CD4-positive, alpha-beta T cell treated with Interleukin-6 at 100 ng/mL for 8 hours (primary cell): ENCODE measurements at places on chromosomes 1 and 21.

GRCh38 chr21:40540216-40540615 lies 306.7 kb downstream of the DSCAM start:
- no peak for DNase-seq

DNA sequence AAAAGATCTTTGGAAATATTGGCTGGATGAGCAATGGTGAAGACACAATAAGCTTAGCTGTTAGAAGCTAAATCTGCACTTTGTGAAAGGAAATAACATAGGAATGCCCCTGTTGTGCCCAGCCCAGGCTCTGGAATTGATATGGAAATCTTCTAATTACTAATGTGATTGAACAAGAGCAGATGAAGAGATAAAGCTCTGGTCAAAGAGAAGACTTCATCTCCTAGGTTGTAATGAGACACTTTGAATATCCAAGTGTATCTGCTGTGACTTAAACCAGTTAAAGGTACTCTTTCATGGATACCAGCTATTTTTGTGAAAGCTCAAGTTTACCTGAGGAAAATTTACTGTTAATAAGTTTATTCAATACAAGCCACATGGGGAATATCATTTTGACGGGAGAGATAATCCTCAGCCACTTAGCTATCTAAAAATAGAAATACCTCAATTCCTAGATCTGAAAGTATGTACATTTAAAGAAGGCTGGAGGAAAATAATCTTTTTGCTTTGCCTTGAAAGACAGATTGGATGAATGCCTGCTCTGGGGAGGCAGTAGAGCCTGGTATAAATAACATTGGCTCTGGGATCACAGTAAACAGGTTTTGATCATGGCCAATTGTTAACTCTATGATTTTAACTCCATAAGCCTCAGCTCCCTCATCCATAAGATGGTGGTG lies 494.0 kb upstream of the B3GALT2 start:
- no peak for DNase-seq

DNA sequence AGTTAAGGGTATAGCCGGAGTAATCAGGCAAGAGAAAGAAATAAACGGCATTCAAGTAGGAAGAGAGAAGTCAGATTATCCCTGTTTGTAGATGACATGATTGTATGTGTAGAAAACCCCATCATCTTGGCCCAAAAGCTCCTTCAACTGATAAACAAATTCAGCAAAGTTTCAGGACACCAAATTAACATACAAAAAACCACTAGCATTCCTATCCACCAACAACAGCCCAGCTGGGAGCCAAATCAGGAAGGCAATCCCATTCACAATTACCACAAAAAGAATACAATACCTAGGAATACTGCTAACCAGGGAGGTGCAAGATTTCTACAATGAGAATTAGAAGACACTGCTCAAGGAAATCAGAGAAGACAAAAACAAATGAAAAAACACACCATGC lies 45.3 kb downstream of the MAST2 start:
- no peak for DNase-seq

- no peak for DNase-seq
These were observed 223.5 kb downstream of the RHOU start for GRCh38 chr1:228958741-228959140.

GRCh38 chr1:223102797-223103533 lies 40.1 kb downstream of the TLR5 start:
- DNase-seq, result no peak

- no peak for DNase-seq
These were observed 31.7 kb downstream of the ERICH3 start for GRCh38 chr1:74641876-74642275.

GRCh38 chr1:12511516-12512468 lies 106.2 kb downstream of the DHRS3 start:
- no peak for DNase-seq

GRCh38 chr1:245148069-245148468 lies 6.7 kb upstream of the KIF26B start:
- DNase-seq, result no peak

DNA sequence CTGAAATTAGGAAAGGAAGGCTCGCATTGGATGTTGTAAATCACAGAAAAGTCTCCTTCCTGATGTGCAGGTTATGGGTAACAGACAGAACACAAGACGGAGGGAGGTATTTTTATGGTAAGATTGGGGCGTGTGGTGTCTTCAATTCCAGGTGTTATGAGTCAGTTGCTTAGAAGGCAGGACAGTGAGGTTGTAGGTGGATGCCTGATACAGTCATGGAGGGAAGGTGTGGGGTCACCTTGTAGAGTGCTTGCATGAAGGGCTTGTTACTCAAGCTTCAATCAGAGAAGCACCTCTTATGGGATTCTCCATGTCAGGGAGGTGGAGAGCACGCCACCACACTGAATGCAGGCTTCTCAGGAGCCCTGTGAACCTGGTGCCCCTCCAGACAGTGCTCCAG lies 63.1 kb downstream of the C1orf21 start:
- DNase-seq, result no peak

DNA sequence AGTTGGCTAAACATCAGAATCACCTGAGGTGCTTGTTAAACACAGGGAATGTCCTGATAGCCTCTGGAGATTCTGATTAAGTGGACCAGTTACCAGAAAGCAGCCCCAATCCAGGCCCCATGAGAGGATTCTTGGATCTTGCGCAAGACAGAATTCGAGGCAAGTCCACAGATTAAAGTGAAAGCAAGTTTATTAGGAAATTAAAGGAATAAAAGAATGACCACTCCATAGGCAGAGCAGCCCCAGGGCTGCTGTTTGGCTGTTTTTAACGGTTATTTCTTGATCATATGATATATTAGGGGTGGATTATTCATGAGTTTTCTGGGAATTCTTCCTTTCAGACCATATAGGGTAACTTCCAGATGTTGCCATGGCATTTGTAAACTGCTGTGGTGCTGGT lies 176.2 kb downstream of the ROR1 start:
- no peak for DNase-seq

- no peak for DNase-seq
These were observed 16.5 kb upstream of the PIGM start for GRCh38 chr1:160048335-160048734.

DNA sequence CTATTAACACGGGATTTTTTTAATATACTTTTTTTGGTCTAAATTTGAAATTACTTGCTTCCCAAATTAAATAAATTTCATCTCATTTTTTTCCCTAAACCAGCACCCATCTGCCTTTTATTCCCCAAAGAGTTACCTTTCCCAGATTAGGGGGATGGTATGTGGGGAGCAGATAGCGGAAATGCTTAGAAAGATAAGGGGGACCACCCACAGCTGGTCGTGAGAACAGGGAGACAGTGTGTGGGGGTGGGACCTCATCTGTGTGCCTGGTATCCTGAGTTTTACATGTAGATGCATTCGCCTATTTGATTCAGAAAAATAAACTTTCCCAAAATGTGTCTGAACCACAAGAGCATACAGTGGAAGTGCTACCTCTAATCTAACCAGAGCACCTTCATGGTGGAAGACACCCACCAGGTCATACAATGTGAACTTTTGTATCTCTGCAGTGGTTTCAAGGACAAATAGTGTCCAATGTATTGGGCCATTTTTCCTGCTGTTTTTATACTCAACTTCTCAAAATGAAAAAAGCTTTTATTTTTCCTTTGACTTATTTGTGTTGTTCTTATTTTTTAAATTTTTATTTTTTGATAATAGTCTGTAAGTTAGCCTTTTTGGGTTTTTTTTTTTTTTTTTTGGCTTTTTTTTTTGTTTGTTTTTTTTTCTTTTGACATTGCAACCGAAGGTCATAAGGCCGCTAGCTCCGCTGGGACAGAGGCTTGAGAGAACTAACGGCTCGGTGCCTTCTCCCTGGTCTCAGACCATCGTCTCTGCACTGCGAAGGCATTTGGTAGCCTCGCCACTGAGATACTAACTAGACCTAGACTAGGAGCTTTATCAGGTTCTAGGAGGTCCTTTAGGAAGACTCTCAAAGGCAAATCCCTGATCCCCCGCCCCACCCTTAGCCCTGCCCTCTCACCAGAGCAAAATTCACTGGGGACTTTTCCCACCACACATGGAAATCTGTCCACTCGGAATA lies 263.2 kb downstream of the TM2D1 start:
- DNase-seq, result no peak

- DNase-seq, result peak; percentile 88
These were observed 2.7 kb upstream of the ANXA9 start for GRCh38 chr1:150979092-150980056.

GRCh38 chr21:42637267-42638041 lies 16.0 kb upstream of the PDE9A start:
- no peak for DNase-seq

- peak; percentile 54 for DNase-seq
These were observed 38.8 kb downstream of the HLCS start for GRCh38 chr21:36927719-36928117.

DNA sequence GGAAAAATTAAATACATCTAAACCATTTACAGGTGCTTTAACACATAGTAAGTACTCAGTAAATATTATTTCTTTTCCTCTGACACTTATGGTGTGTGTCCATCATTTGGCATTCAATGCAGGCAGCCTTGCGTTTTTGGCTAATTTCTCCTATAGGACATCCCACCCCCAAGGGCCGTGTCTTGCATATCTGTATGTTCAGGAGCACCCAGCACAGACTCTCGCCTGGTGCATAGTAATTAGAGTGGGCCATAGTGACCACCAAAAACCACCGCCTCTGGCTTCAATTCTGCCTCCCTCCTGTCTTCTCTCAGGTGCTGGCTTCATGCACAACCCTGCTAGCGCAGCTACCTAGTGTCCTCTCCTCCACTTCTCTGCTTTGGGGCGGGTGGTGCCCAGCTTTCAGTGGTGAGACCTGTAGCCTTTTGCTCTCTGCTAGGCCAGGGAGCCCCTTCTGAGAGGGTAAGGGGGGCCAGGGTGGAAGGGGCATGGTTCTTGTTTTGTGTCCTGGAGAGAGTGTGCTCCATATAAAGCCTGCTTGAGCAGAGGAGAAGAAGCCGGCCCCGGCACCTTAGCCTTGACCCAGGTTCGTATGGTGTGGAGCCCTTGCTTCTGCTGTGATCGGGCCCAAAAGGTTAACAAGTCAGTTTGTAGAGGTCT lies 33.4 kb downstream of the BATF3 start:
- no peak for DNase-seq
